ENCODE measurements at places on chromosomes 3 and 15. TPM values are rescaled to one million over a fixed set of nuclear protein-coding genes. Genes with fewer than 3 reads are reported as not detected.

DNA sequence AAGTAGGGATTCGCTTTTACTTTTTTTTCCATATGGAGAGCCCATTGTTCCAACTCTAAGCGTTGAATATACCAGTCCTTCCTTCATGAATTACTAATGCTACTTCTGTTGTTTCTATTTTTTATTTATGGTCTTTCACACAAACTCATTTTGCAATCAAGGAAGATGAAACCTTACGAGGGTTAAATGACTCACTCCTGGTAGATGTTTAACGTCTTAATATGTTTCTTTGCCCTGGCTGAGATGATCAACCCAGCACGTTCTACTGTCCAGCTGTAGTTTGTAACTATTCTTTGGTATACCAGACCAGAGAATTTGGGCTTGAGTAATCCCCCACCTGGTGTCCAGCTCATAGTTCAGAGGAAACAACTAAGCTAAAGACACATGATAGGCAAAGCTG lies 23.1 kb downstream of the CDCP1 start:
- no peak for DNase-seq

- DNase-seq, result no peak
Measured at GRCh38 chr15:25426896-25427610, 11.8 kb downstream of the UBE3A start.

DNA sequence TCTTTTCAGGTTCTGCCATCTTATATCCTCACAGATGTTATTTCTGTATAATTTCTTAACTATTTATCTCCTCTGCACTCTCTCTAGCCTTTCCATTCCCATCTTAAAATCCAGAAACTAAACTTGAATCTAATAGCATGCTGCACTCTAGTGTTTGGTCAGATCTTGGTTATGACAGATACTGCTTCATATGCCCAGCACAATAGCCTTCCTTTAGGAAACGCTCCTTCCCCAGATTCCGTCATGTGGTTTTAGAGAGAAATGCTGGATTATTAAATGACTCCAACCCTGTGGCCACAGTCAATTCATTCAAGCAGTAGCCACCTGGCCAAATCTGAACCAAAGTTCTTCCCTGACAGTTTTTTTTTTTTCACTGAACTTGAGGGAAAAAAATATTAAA lies 19.4 kb downstream of the RASGRP1 start:
- no peak for DNase-seq

GRCh38 chr3:42190701-42191442 lies 75.1 kb downstream of the CCK start:
- DNase-seq, result peak; percentile 48

ANKRD63 gene
- total RNA-seq, result not detected

CHAC1 gene
- 146 TPM for total RNA-seq

ALDH1L1 gene
- 25.8 TPM for total RNA-seq
